ENCODE measurements at places on chromosomes 13 and 19.
A peak's percentile ranks its signal among the peaks of the same experiment; 100 is the strongest.

- no peak for DNase-seq
Measured at GRCh38 chr19:55579766-55580621, 654 bp downstream of the ZNF579 start.

GRCh38 chr19:53881482-53882390 is at the start of gene PRKCG:
Gene PRKCG, plus strand, starts transcription at chr19:53882197. Its CDS starts 298 bp downstream, at chr19:53882495.
- peak; percentile 51 for DNase-seq

GRCh38 chr13:113947311-113948033 is 26.4 kb downstream of the C13orf46 start:
- no peak for DNase-seq

GRCh38 chr19:31659897-31660210 is 310.6 kb upstream of the TSHZ3 start:
- DNase-seq: no peak

DNA sequence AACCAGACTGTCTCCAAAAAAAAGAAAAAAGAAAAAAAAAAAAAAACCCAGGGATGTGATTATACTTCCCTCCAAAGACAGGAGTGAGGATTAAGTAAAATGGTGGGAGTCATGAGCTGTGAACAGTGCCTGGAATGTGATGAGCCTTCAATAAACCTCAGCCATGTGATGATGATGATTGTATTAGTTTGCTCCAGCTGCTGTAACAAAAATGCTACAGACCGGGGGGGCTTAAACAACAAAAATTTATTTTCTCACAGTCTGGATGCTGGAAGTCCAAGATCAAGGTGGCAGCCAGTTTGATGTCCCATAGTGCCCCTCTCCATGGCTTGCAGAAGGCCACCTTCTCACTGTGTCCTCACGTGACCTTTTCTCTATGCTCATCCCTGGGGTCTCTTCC is 8.9 kb upstream of the PVR start:
- no peak for DNase-seq

DNA sequence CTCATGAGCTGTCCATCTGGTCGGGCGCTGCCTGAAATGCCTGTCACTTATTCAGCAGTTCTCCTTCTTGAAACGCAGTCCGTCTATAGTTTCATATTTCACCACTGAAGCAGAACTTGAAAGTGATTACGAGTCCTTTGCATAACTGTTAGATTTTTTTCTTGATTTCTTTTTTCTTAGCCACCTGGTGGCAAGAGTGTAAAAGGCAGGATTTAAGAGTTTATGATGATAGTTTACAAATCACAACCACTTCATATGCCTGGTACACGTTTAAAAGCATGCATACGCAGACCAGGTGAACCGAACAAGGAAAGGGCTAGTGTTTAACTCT is 45.8 kb downstream of the GGACT start:
- peak; percentile 30 for DNase-seq

- no peak for DNase-seq
Measured at GRCh38 chr19:9189535-9189934, 10.8 kb downstream of the OR7D2 start.

DNA sequence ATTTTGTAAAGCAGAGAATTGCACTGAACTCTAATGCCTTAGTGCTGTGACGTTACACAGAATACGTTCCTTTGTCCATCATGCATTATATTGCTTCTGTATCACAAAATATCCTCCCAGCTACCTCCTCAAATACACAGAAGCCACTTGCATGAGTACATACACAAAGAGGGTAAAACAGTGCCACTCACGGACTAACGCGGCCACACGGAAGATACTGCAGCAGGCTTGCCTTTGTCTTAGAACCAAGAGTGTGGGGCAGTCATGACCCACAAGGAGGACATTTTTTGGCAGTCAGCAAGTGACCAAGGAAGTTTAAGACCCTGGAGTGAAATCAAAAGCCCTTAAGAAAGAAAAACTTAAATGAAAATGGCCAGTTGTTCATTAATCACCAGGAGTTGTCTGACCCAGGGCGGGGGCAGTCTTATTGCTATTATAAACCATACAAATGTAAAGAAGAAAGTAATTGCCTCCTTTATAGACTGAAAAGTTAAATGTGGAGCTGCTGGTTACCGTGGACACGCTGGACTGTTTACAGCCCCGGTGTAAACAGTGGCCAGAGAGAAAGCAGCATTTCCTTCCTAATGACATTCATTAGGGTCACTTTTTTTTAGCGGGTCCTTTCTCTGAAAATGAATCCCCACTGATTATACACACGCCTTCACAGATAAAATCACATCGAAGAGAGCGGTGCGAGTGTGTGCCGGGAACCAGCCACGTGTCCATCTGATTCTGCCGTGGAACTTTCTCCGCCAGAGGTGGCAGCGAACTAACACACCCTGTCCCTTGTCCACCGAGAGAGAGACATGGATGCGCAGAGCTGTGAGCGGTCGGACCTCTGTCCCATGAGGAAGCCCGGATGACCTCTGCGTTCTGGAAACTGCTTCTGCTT is 66.8 kb downstream of the SOX1 start:
- no peak for DNase-seq

GRCh38 chr19:18304458-18305310 is 18.2 kb downstream of the LSM4 start:
- DNase-seq: peak; percentile 84

GRCh38 chr13:78499802-78500201 is 103.5 kb downstream of the POU4F1 start:
- DNase-seq: no peak

- no peak for DNase-seq
Measured at GRCh38 chr19:33254245-33254824, 28.7 kb upstream of the SLC7A10 start.
